ENCODE measurements at places on chromosomes 4 and X. TPM values are rescaled to one million over a fixed set of nuclear protein-coding genes. Genes with fewer than 3 reads are reported as not detected.

The KCNIP4 gene
- total RNA-seq, result not detected

The ADGRG4 gene
- not detected for total RNA-seq

The TEX13B gene
- total RNA-seq, result not detected

The USP26 gene
- not detected for total RNA-seq

The DAPP1 gene
- total RNA-seq, result not detected

The HS3ST1 gene
- total RNA-seq, result 0.34 TPM

The GNRHR gene
- total RNA-seq, result not detected

The BMP3 gene
- total RNA-seq, result not detected

The TMPRSS11B gene
- total RNA-seq, result not detected

The GPR50 gene
- total RNA-seq, result 0.12 TPM

The ADH1C gene
- total RNA-seq, result not detected

The ABLIM2 gene
- 0.58 TPM for total RNA-seq

The PROM1 gene
- 0.34 TPM for total RNA-seq

The ATP8A1 gene
- total RNA-seq, result 0.06 TPM

The CD38 gene
- total RNA-seq, result 7.6 TPM

The TRIM60 gene
- not detected for total RNA-seq
